Stimulated activated CD8-positive, alpha-beta memory T cell treated with anti-CD3 and anti-CD28 coated beads, Interleukin-4, amount 100 ng/mL, for 1 hour (primary cell): ENCODE measurements at places on chromosomes 7 and 10.

- DNase-seq, result no peak
Observed at GRCh38 chr7:154915600-154915999, 87.3 kb downstream of the PAXIP1 start.

DNA sequence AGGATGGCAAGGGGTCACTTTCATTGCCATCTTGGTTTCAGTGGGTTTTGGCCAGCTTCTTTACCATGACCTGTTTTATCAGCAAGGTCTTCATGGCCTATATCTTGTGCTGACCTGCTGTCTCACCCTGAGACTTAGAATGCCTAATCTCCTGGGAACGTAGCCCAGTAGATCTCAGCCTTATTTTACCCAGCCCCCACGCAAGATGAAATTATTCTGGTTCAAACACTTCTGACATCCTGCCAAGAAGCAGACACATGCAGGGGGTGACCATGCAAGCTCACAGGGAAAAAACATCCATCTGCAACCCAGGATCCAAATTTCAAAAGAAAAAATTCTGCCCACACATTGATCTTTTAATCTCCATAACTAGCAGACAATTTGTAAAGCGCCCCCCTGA, 88.4 kb upstream of the EEPD1 start:
- DNase-seq, result no peak

DNA sequence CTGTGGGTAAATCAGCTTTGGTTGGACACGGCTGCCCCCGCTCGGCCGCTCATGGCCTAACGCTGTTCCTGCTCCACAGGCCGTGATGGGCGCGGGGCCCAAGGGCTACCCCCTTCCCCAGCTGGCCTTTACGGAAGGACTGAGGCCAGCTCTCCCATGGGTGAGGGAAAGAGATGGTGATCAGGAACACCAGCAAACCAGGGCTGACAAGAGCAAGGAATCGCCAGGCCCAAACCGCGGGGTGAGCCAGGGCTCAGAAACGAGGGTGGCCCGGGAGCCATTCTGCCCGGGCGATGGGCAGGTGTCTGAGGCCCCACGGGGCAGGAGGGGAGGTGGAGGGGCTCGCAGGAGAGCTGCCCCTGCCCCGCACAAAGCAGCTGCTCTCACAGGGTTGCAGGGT, 26.6 kb downstream of the GPER1 start:
- DNase-seq, result no peak

- no peak for DNase-seq
Observed at GRCh38 chr10:76667408-76668370, 969.9 kb downstream of the KCNMA1 start.

DNA sequence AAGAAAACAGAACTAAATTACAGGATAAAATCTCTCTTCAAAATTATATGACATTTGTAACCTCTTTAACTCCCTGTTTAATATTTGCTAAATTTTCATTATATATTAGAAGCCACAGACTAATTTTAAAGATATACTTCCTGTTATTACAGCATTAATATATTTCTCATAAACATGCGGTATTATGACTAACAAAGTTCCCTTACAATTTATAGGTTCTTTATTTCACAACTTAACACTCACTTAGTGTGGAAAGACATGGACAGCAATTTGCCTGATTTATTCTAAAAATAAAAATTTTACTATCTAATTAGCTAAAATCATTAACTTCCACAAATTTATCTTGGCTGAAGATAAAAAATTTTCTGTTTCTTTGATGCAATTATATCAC, 29.0 kb downstream of the CTNNA3 start:
- no peak for DNase-seq

DNA sequence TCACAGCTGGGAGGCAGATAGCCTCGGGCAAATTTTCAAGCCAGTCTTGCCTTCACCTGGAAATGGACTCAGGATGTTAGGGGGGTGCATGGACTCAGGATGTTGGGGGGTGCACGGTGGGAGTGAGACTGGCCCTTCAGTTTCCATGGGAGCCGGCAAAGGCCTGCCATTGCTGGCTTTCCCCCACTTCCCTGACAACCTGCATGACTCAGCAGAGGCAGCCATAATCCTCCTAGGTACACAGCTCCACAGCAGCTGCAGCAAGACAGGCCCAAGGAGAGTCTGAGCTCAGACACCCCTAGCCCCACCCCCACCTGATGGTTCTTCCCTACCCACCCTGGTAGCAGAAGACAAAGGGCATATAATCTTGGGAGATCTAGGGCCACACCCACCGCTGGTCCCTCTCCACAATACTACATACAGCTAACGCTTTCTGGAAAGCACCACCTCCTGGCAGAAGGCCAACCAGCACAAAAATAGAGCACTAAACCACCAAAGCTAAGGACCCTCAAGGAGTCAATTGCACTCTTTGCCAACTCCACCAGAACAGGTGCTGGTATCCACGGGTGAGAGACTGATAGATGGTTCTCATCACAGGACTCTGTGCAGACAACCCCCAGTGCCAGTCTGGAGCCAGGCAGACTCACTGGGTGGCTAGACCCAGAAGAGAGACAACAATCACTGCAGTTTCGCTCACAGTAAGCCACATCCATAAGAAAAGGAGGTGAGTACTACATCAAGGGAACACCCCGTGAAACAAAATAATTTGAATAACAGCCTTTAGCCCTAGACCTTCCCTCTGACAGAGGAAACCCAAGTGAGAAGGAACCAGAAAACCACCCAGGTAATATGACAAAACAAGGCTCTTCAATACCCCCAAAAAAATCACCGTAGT, 18.3 kb downstream of the C7orf25 start:
- DNase-seq, result no peak

DNA sequence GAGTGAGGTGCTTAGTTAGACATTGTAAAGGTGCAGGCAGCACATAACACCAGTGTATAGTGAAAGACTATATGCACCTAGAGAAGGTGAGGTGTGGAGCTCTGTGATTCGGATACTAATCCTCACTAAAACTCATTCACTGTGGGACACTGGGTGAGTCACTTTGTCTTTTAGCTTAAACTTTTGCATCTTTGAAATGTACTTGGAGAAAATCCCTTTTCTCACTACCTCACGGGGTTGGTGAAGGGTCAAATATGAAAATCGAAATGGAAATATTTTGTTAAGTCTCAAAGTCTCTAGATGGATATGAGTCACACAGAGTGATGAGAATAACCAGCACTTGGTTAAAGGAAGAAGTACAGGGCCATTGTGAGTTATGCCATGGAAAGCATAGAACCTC, 38.0 kb downstream of the MDFIC start:
- no peak for DNase-seq

GRCh38 chr10:99435986-99436638, 5.7 kb upstream of the GOT1 start:
- no peak for DNase-seq

- DNase-seq, result no peak
Observed at GRCh38 chr10:113273181-113274163, 279.4 kb upstream of the HABP2 start.

GRCh38 chr10:75544386-75544785, 113.0 kb downstream of the LRMDA start:
- DNase-seq, result no peak

DNA sequence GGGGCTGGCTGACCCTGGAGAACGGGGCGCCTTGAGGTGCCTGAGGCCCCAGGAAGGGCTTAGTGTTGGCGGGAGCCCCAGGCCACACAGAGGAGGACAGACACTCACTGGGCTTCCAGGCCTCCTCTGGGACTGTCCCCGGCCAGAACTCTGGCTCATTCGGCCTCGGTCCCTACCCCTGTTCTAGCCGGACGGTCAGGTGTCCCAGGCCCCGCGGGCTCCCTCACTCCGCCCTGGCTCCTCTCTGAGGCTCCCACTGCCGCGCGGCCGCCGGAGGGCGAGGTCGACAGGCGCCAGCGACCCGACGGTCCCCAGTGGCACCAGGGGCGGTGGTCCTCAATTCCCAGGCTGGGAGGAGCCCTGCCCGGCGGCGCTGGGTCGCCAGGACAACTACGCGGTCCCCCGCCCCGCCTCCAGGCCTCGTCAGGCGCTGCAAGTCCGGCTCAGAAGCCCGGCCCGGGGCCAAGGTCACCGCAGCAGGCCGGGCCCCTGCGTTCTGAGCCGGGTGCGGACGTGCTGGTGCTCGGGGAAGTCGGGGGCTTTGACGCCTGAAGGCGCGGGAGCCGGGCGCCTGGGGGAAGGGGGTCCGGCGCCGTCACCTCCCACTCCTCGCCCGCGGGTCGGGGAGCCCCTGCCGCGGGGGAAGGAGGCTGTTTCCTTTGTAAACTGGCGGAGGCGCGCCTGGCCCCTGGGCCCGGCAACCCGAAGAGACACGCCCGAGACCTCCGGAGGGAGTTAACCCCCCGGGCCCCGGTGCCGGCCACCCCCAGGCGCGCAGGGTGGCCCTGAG, 1.1 kb upstream of the PWWP2B start:
- DNase-seq, result no peak

DNA sequence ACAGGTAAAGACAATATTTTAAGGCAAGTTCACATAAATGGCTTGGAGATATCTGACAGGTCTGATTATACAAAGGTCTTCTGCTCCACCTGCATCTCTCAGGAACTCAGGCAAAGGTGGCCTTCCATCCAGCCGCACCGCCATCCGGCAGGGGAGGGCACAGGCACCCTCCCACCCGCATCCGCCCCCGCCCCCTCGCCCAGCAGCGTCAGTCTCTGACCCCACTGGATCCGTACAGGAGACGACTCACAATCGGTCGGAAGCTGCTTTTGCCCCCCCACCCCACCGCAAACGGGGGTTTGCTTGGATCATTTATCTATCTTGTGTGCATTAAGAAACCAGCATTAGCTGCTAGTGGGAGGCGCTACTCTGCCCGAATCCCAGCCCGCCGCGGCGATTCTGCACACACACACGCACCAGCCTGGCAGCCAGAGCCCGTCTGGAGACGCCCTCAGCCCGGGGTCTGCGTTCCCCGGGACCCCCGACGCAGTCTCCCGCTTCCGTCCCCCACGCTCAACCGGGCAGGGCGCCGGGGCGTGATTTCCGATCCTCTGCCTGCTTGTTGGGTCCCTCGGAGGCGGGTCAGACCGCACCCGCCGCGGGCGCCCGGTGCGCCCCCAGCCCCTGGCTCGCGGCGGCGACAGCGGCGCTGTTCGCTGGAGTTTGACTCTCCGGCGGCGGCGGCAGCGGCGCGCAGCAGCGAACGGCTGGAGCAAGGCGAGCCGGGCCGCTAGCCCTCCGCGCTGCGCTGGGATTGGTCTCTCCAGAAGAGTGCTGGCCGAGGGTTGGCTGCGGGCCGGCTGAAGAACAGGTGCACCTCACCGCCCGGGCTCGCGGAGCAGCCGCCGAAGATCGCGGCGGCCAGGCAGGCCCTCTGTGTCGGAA, 820 bp upstream of the NRG3 start:
- no peak for DNase-seq

GRCh38 chr7:131873581-131873980, 317.2 kb upstream of the PODXL start:
- no peak for DNase-seq

- no peak for DNase-seq
Observed at GRCh38 chr7:37032258-37032601, 307.9 kb upstream of the AOAH start.

- DNase-seq, result no peak
Observed at GRCh38 chr7:78326876-78327275, 528.3 kb downstream of the PHTF2 start.

- DNase-seq, result no peak
Observed at GRCh38 chr7:106756071-106756470, 95.1 kb upstream of the CCDC71L start.

- no peak for DNase-seq
Observed at GRCh38 chr7:15998617-15999016, 312.1 kb upstream of the MEOX2 start.

GRCh38 chr7:142602183-142602582, 147.1 kb upstream of the PRSS1 start:
- no peak for DNase-seq

DNA sequence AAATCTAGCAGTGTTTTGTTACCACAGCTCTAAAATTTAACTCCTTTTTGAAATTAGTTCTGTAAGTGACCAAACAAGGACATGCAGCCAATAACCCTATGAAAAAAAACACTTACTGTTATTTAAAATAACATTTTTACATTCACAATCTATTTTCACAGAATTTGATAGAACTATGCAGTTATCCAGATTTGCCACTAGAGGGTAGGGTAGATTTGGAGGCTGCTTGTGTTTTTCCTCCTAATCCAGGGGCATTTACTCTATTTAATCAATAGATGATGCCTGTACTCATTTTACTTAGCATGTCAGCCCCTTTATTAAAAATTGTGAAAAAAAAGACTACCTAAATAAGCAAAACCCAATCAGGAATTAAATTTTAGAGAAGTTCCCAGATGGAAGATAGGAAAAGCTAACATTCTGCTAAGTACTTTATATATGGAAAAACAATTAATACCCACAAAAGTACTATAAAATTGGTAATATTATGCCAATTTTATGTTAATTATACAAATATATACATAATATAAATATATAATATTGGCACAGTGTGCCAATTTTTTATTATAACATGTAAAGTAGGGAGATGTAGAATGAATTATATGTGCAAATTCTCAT, 18.1 kb upstream of the LIPK start:
- DNase-seq, result no peak

DNA sequence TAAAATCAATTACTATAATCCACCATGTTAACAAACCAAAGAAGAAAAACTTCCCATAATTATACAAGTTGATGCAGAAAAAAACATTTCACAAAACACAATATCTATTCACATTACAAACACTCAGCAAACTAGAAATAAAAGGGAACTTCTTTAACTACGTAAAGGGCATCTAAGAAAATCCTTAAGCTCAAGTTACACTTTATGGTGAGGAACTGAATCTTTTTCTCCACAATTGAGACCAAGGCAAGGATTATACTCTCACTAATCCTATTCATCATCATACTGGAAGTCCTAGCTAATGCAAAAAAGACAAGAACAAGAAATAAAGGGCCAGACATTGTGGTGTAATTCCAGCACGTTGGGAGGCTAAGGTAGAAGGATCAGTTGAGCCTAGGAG, 159.9 kb downstream of the ZNF365 start:
- no peak for DNase-seq

GRCh38 chr7:8418629-8419245, 14.7 kb upstream of the NXPH1 start:
- DNase-seq, result no peak

GRCh38 chr7:137395420-137395819, 51.9 kb upstream of the PTN start:
- no peak for DNase-seq

GRCh38 chr10:132463333-132464255, 66.6 kb downstream of the PWWP2B start:
- DNase-seq, result no peak

- DNase-seq, result no peak
Observed at GRCh38 chr7:16743236-16743635, 10.3 kb upstream of the TSPAN13 start.

DNA sequence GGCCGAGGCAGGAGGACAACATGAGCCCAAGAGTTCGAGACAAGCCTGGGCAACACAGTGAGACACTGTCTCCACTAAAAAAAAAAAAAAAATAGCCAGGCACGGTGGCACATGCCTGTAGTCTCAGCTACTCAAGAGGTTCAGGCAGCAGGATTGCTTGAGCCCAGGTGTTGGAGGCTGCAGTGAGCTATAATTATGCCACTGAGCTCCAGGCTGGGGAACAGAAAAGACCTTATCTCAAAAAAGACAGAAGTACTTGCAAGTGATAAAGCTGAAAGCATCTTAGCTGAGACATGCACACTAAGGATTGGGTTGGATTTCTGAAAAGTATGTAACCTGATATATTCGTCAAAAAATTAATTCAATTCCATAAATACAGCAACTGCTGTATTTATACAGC, 68.4 kb downstream of the PPP1R3C start:
- DNase-seq, result no peak
